CD4-positive, alpha-beta T cell treated with Interleukin-17A for 1 hour (primary cell): ENCODE measurements at places on chromosomes 4 and X.

DNA sequence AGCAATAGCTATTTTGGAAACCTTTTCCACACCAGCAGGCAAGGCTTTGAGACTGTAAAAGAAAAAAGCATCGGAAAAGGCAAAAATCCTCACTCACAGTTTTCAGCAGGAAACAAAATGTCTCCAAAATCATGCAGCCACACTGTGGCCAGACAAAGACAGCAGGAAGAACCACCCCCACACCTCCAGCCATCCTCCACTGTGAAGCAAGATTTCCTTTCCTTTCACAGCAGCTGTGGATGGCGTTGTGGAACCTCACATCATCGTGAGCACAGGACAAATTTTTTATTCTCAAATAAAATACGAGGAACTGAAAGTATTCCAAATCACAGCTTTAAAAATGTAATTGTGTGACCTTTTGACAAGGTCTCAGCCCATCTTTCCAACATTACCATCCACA lies 351.7 kb upstream of the NOCT start:
- DNase-seq = no peak

- DNase-seq = no peak
Measured at GRCh38 chrX:133654811-133655210, 239.5 kb upstream of the GPC4 start.

DNA sequence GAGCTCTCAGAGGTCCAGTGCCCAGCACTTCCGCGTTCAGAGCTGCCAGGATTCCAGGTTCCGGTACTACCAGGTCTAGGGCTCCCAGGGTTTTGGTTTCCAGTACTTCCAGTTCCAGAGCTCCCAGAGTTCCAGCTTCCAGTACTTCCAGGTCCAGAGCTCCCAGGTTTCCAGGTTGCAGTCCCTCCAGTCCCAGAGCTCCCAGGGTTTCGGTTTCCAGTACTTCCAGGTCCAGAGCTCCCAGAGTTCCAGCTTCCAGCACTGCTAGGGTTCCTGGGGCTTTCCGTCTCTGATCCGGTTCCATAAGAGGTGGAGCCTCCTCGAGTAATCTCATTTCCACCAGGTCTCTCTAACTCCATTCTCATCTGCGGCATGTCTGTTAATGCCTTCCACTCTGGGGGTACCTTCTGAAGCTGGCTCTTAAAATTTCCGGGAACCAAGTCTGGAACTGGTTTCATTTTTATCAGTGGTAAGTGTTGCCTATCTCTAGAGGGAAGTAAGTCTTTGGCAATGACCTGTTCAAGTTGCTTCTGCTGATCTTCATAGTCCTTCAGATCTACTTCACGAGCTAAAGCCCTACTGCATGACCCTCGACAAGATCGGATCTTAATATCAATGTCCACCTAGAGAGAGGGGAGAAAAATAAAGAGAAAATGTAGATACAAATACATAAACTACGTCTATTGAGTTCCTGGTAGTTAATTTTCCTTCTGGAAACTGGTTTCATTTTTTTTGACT lies 4.1 kb downstream of the FGA start:
- no peak for DNase-seq

DNA sequence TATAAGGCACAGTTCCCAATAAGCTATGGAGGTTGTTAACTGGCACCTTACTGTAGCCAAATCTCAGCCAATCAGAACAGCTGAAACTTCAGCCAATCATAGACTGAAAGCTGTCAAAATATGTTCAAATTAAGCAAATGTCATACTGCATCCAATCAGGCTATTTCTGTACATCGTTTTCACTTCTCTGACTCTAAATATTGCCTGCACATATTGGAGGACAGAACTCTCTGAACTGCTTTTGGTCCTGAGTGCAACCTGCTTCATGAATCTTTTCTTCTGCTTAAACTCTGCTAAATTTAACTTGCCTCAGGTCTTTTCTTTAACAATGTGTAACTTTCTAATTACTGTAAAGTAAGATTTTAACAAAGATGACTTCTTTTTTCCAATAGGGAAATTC lies 1198.9 kb upstream of the PCDH7 start:
- DNase-seq = no peak

DNA sequence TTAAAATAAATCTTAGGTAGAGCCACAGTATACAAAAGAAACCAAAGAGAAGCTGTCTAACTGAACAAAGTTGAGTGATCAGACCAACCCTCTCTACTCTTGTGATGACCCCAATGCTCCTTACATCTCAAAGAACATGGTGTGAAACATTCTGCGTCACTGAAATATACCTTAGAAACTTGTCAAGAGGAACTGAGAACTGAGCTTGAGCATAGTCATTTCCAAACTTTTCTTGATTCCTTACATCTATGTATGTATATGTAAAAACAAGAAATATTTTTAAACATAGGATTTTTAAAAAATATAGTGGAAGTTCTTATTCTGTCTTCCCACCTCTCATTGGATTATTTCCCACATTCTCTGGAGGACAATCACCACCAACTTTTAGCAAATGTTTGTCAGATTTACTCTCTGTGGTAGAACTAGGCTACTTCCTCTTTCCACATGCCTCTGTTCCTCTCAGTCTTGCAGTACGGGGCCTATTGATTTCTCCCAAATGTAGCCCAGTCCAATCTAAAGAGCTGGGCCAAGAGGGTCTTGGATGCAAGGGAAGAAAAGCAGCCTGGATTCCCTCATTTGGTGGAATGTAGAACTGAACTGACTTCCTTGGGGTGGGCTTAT lies 98.2 kb upstream of the HHIP start:
- no peak for DNase-seq
